CD4-positive, CD25-positive, alpha-beta regulatory T cell (primary cell): ENCODE measurements at places on chromosomes 7 and 10. TPM values are rescaled to one million over a fixed set of nuclear protein-coding genes. Genes with fewer than 3 reads are reported as not detected.

DNA sequence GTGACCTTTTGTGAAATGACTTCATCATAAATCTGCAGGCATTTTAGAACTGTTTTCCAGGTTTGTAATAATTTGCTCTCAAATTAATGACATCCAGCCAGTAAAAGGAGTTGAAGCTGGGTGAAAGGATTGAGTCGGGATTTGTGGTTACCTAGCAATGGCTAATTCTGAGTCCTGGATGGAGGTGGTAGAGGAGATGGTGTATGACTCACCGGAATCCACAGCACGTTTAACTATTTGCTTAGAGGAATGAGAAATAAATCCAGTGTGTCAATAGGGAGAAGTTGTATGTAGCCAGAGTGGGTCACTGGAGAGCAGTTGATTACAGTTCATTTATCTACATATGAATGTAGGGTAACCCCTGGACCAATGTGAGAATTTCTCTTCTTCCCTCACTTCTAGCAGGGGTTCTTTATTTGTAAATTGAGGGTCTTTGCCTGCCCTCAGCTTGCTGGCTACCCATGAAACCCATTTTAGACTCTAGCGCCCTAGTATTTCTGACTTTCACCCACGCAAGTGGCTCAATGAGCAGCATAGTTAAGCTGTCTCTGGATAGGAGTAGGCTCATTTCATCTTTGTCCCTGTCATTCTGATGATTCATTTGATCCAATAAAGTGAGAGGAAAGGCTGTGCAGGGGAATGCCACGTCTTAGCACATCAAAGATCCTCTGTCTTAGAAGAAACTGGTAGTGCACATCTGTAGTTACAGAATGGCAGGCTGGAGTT, 547.8 kb downstream of the SORCS3 start:
- H3K27ac ChIP-seq = no peak overlapping the region
- H3K27me3 ChIP-seq = no peaks in the 10 kb centered on the region
- no peak overlapping the region for H3K4me3 ChIP-seq
- DNase-seq = no peak
- H3K36me3 ChIP-seq = no peaks in the 10 kb centered on the region
- no peaks in the 10 kb centered on the region for H3K4me1 ChIP-seq

- H3K27me3 ChIP-seq = peaks cover 24% of the 10 kb centered on the region
- H3K4me1 ChIP-seq = no peaks in the 10 kb centered on the region
- DNase-seq = no peak
- no peaks in the 10 kb centered on the region for H3K36me3 ChIP-seq
Measured at GRCh38 chr7:26055241-26055640, 96.8 kb upstream of the NFE2L3 start.

DNA sequence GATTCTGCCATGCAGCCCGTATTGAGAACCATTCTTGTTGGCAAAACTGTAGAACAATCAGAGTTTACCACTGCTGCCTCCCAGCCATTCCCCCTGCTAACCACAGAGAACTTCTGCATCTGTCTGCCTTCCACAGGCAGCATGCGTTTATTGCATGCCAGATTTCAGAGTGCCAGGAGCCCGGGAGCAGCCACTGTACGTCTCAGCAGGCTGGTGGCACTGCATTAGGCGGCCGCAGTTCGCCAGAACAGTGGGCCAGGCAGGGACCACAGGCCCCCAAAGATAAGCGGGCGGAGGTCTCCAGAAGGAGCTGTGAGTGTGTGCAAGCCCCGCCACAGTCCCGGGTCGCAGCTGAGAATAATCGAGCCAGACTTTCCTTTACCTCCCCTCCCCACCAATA, 31.8 kb downstream of the ZNF467 start:
- no peak overlapping the region for H3K27ac ChIP-seq
- H3K36me3 ChIP-seq = no peaks in the 10 kb centered on the region
- no peak for DNase-seq

GRCh38 chr7:124686543-124687171, 78.9 kb downstream of the GPR37 start:
- H3K36me3 ChIP-seq = no peaks in the 10 kb centered on the region
- no peaks in the 10 kb centered on the region for H3K27me3 ChIP-seq
- H3K4me1 ChIP-seq = no peaks in the 10 kb centered on the region
- no peak overlapping the region for H3K27ac ChIP-seq

- H3K4me3 ChIP-seq = no peak overlapping the region
- no peaks in the 10 kb centered on the region for H3K36me3 ChIP-seq
- H3K4me1 ChIP-seq = no peaks in the 10 kb centered on the region
Measured at GRCh38 chr10:100019787-100020141, 10.0 kb upstream of the DNMBP start.

- H3K4me1 ChIP-seq = peaks cover 19% of the 10 kb centered on the region
- H3K4me3 ChIP-seq = no peak overlapping the region
- H3K27ac ChIP-seq = peak overlapping the region; percentile 60
- H3K36me3 ChIP-seq = peaks cover 100% of the 10 kb centered on the region
- no peaks in the 10 kb centered on the region for H3K27me3 ChIP-seq
Measured at GRCh38 chr10:11256896-11257295, 239.2 kb downstream of the CELF2 start.

GRCh38 chr10:77498829-77499228, 138.8 kb downstream of the KCNMA1 start:
- no peak overlapping the region for H3K4me3 ChIP-seq
- H3K4me1 ChIP-seq = no peaks in the 10 kb centered on the region
- no peak for DNase-seq
- H3K27me3 ChIP-seq = no peaks in the 10 kb centered on the region
- H3K36me3 ChIP-seq = no peaks in the 10 kb centered on the region
- no peak overlapping the region for H3K27ac ChIP-seq

GRCh38 chr7:50528266-50529092, 36.7 kb downstream of the DDC start:
- H3K4me1 ChIP-seq = peaks cover 4% of the 10 kb centered on the region
- H3K27ac ChIP-seq = no peak overlapping the region
- DNase-seq = no peak
- H3K4me3 ChIP-seq = no peak overlapping the region
- no peaks in the 10 kb centered on the region for H3K36me3 ChIP-seq
- H3K27me3 ChIP-seq = peaks cover 8% of the 10 kb centered on the region

GRCh38 chr10:102007796-102008195, 48.2 kb downstream of the ARMH3 start:
- no peak overlapping the region for H3K27ac ChIP-seq
- peaks cover 49% of the 10 kb centered on the region for H3K36me3 ChIP-seq
- H3K27me3 ChIP-seq = no peaks in the 10 kb centered on the region
- no peaks in the 10 kb centered on the region for H3K4me1 ChIP-seq
- DNase-seq = no peak

DNA sequence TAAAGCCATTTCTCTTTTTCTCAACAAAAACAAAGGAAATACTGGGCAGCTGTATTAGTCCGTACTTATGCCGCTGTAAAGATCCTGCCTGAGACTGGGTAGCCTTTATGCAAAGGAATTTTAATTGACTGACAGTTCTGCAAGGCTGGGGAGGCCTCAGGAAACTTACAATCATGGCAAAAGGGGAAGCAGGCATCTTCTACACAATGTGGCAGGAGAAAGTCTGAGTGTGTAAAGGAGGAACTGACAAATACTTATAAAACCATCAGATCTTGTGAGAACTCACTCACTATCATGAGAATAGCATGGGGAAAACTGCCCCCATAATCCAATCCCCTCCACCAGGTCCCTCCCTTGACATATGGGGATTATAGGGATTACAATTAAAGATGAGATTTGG, 264.3 kb downstream of the SEMA3A start:
- no peak overlapping the region for H3K27ac ChIP-seq
- DNase-seq = no peak
- no peaks in the 10 kb centered on the region for H3K36me3 ChIP-seq
- no peaks in the 10 kb centered on the region for H3K27me3 ChIP-seq
- no peaks in the 10 kb centered on the region for H3K4me1 ChIP-seq

- no peak overlapping the region for H3K27ac ChIP-seq
- no peak overlapping the region for H3K4me3 ChIP-seq
- no peak for DNase-seq
Measured at GRCh38 chr7:1124816-1125602, 35.0 kb downstream of the ZFAND2A start.

GRCh38 chr10:132697578-132698200, 88.3 kb downstream of the NKX6-2 start:
- H3K27ac ChIP-seq = no peak overlapping the region
- no peaks in the 10 kb centered on the region for H3K27me3 ChIP-seq
- H3K4me1 ChIP-seq = no peaks in the 10 kb centered on the region
- DNase-seq = no peak
- no peak overlapping the region for H3K4me3 ChIP-seq

DNA sequence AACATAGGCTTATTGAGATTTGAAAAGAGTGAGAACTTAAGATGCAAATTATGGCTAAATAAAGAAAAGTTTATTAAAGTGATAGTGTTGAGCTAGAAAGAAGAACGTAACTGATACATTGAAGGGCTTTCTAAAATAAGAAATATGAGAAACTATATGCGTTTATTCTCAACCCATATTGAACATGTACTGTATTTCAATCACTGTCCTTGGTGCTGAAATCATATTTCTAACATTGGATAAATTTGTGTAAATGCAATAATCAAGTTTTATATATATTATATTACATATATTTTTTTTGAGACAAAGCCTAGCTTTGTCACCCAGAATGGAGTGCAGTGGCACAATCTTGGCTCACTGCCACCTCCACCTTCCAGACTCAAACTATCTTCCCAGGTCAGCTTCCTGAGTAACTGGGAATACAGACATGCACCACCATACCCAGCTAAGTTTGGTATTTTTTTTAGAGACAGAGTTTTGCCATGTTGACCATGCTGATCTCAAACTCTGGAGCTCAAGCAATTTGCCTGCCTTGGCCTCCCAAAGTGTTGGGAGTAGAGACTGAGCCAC, 1065.8 kb downstream of the REEP3 start:
- DNase-seq = no peak
- H3K4me3 ChIP-seq = no peak overlapping the region
- no peaks in the 10 kb centered on the region for H3K4me1 ChIP-seq

GRCh38 chr10:293636-294035, 158.4 kb downstream of the ZMYND11 start:
- H3K27me3 ChIP-seq = no peaks in the 10 kb centered on the region
- H3K36me3 ChIP-seq = no peaks in the 10 kb centered on the region
- H3K4me3 ChIP-seq = no peak overlapping the region
- no peak for DNase-seq
- H3K4me1 ChIP-seq = no peaks in the 10 kb centered on the region

DNA sequence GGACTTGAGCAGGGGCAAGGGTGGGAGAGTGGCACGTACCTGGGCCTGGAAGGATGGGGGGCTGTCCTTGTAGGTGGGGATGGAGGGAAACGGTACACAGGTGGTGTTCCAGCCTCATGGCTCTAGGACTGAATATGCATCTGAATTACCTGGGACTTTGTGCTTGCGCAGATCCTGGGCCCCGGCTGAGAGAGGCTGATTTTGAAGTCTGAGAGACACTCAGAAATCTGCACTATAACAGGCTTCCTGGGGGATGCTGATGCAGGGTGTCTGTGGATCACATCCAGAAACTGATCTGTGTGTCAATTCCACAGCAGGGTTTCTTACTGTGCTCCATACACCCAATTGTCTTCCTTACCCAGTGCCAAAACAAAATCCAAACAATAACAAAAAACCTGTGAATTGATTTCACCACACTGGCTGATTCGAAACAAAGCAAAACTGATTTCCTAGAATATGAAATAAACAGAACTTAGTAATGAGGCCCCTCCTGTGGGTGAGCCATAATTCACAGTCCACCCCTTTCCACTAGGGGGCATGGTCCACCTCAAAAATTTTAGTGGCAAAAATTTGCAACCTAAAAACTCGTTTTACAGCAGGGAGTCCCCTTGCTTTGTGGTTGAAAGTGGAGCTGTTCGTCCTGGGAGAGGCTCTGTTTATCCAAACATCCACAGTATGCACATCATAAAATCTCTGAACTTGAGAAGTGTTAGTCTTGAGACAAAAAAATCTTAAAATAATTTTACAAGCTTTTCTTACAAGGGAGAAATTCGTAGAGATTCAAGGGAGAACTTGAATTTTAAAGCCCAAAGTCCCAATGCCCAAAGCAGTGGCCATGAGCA, 32.0 kb upstream of the PLEKHA1 start:
- peak; percentile 72 for DNase-seq
- H3K27me3 ChIP-seq = no peaks in the 10 kb centered on the region
- H3K36me3 ChIP-seq = no peaks in the 10 kb centered on the region
- H3K4me3 ChIP-seq = no peak overlapping the region
- H3K27ac ChIP-seq = no peak overlapping the region

- H3K27me3 ChIP-seq = no peaks in the 10 kb centered on the region
- H3K4me3 ChIP-seq = no peak overlapping the region
- H3K36me3 ChIP-seq = no peaks in the 10 kb centered on the region
- no peak for DNase-seq
- no peak overlapping the region for H3K27ac ChIP-seq
Measured at GRCh38 chr10:119246862-119247549, 39.6 kb downstream of the GRK5 start.

DNA sequence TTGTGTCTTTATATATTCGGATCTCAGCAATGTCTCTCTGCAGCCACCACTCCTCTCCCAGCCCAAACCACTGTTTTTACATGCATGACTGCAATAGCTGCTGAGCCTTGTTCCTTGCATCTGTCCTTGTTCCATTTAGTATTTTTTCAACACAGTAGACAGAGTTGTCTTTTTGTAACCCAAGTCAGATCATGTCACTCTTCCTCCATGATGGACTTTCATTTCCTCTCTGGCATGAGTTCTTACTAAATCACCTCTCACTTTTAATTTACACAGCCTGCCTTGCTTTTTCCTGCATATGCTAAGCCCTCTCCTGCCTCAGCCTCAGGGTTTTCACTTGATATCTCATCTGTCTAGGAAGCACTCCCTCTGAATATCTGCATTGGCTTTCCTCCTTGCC, 353.2 kb downstream of the HGF start:
- no peaks in the 10 kb centered on the region for H3K27me3 ChIP-seq
- no peak for DNase-seq
- no peak overlapping the region for H3K4me3 ChIP-seq

GRCh38 chr7:7554649-7555575, 11.8 kb upstream of the MIOS start:
- peaks cover 4% of the 10 kb centered on the region for H3K27me3 ChIP-seq
- H3K27ac ChIP-seq = no peak overlapping the region
- no peak overlapping the region for H3K4me3 ChIP-seq
- no peaks in the 10 kb centered on the region for H3K36me3 ChIP-seq
- H3K4me1 ChIP-seq = no peaks in the 10 kb centered on the region

DNA sequence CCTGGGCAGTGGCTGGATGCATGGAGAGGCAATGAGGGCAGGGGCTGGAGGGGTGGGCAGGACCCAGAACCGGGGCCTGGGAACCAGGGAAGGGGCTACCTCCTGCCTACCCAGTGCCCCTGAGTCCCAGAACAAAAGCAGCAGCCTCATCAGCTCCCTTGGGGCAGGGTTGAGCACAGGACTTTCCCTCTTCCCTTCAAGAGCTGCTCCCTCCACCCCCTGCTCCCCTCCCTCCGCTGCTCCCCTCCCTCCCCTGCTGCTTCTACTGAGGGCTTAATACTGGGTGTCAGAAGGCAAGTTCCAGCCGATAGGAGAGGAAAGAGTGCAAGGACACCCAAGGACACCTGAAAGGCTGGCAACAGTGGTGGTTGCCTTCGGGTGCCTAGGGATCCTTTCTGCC, 28.2 kb upstream of the INMT start:
- no peak for DNase-seq
- no peak overlapping the region for H3K27ac ChIP-seq
- H3K4me1 ChIP-seq = peaks cover 35% of the 10 kb centered on the region
- H3K36me3 ChIP-seq = no peaks in the 10 kb centered on the region

CD36 gene
- polyA plus RNA-seq = 0.37 TPM

CRHR2 gene
- polyA plus RNA-seq = not detected

FGFR2 gene
- polyA plus RNA-seq = 0.63 TPM

NRF1 gene
- polyA plus RNA-seq = 26.9 TPM

HHEX gene
- polyA plus RNA-seq = 0.22 TPM

EBF3 gene
- polyA plus RNA-seq = not detected

NPC1L1 gene
- polyA plus RNA-seq = not detected

WEE2 gene
- not detected for polyA plus RNA-seq

VSTM2A gene
- not detected for polyA plus RNA-seq

MINDY4 gene
- polyA plus RNA-seq = 0.17 TPM

ANLN gene
- 0.27 TPM for polyA plus RNA-seq

AGMO gene
- not detected for polyA plus RNA-seq

TOMM7 gene
- 490 TPM for polyA plus RNA-seq

NXPH1 gene
- not detected for polyA plus RNA-seq
